SHP77 (cell line): ENCODE measurements at places on chromosomes 11 and 22.

DNA sequence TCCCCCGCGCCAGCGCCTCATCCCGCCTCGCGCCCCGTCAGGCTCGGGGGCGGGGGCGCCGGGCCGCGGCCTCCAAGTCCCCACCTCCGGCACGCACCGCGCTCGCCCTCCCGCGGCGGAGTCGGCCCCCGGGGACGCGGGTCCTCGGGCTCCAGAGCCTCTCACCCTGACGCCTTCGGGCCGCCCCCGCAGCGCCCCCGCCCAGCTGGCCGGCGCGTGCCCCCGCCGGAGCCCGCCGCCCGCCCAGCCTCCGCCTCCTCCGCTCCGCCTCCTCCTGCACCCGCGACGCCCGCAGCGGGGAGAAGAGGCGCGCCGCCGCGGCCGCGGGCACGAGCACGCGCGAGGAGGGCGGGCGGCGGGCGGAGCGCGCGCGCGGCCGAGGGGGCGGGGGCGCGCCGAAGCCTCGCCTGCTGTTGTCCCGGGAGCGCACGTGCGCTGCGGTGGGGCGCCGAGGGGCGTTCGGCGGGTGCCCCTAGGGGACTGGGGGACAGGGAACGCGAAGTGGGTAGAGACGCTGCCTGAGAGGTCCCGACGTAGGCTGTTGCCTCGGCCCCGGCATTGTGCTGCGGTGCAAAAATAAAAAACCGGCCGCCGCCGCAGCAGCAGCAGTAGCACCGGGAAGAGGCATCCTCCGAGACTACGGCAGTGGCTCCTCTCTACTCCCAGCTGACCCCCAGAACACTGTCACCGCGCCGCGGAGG lies 87.4 kb upstream of the ARHGAP32 start:
- peak; percentile 78 for DNase-seq

DNA sequence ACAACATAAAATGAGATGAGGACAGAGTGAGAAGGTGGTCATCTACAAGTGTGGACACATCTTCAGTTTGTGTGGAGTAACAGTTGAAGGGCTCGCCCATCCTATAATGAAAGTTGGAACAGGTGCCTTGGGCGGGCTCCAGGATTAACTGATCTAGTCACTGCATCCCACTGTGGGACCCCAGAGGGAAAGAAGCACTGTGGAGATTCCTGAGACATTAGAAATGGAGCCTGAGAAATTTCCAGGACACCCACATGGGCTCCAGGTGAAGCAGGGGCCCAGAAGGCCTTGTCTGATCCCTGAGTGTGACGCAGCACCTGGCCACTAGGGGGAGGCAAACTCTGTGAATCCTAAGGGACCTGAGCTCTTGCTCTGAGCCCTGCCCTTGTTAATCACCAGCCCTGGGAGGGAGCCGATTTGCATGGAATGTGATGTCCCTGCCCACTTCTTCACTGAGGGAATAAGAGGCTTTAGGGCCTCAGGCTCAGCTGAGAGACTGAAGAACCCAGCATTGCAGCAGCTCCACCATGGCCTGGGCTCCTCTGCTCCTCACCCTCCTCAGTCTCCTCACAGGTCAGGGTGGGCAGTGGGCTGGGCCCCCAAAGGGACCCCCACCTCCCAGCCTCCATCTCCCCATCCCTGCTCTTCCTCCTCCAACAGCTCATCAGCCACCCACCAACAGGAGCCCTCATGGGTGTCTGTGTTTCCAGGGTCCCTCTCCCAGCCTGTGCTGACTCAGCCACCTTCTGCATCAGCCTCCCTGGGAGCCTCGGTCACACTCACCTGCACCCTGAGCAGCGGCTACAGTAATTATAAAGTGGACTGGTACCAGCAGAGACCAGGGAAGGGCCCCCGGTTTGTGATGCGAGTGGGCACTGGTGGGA lies 98.4 kb downstream of the VPREB1 start:
- DNase-seq = peak; percentile 56

DNA sequence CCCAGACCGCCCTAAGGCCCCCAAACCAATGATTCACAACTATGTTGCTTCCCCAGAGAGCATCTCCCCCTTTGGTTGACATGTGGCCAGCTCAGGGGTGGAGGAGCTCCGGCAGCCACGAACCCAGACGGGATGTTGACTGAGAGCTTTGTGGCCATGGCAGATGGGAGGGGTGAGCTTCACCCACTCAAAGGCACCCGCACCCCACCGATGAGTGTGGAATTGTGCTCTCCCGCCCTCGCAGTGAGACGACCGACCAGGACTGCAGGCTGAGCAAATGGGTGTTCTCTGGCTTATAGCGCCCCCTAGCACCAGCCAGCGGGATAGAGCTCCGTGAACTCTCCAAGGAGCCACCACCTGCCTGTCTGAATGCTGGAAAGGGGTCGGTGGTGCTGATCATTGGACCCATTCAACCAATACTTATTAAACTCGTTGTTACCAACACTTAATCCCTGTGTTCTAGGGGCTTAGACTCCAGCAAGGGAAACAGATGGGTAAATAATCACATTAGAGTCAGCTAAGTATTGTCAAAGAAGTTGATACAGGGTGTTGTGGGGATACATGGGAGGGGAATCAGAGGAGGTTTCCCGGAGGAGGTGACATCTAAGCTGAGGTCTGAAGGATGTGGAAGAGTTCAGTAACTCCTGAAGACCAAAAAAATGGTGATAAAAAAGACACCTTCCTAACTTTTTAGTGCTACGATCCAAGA lies 4.5 kb upstream of the TIMP3 start:
- no peak for DNase-seq

- DNase-seq = no peak
These were observed 9.1 kb upstream of the SORL1-AS1 start for GRCh38 chr11:121461843-121462242.

DNA sequence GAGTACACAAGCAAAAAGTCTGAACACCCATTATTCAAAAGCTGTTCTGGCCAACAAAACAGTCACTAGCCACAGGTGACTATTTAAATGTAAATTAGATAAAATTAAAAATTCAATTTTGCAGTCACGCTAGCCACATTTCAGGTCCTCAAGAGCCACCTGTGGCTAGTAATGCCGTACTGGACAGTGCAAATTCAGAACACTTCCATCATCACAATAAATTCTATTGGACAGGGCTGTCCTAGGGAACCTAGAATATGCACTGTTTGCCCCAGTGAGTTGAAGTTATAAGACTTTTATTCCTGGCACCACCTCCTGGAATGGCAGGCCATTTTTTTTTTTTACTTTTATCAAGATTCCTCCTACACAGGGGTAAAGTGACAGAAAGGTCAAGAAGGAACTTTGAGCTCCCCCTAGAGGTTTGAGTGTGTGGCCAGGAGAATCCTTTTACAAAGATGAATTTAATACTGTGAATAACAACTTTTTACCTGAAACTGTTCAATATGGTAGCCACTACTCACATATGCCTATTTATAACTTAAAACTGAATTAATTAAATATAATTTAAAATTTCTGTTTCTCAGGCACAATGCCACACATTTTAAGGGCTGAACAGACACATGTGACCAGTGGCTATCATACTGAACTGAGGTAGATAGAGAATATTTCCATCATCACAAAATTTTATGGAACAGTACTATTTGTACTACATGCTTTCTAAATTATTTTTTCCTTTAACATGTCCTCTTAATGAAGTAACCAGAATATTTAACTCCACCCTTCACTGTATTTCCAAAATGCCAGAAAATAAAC lies 6.5 kb downstream of the MSANTD2 start:
- DNase-seq = peak; percentile 13

- DNase-seq = no peak
These were observed 13.8 kb downstream of the SMARCB1 start for GRCh38 chr22:23800297-23801237.

DNA sequence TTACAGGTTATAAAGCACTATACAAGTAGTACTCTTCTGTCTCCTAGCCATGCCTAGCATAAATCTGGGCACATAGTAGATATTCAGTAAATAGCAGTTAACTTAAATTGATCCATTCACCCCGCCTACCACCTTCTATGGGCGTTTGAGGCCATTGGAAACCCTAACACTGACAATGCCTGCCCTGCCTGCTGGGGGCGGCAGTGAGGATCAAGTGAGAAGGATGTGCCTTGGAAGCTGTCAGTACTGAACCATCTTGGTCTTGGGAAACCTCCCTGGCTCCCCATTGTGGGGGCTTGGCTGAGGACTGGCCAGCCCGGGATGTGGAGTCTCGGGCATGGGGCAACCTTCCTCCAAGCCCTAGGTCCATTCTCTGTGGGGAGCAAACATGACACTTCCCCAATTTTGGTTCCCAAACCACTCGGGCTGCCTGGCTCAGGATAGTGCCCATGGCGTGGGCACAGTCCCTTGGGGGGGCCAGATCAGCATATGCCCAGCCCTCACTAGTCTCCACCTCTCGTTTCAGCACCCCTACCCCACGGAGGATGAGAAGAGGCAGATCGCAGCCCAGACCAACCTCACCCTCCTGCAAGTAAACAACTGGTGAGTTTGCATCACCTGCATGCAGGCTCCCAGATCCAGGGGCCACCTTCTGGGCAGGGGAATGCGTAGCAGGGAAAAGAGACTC lies 67.4 kb downstream of the FEZ1 start:
- DNase-seq = no peak

GRCh38 chr11:67054836-67055523 lies 1.7 kb upstream of the RHOD start:
- DNase-seq = peak; percentile 30

DNA sequence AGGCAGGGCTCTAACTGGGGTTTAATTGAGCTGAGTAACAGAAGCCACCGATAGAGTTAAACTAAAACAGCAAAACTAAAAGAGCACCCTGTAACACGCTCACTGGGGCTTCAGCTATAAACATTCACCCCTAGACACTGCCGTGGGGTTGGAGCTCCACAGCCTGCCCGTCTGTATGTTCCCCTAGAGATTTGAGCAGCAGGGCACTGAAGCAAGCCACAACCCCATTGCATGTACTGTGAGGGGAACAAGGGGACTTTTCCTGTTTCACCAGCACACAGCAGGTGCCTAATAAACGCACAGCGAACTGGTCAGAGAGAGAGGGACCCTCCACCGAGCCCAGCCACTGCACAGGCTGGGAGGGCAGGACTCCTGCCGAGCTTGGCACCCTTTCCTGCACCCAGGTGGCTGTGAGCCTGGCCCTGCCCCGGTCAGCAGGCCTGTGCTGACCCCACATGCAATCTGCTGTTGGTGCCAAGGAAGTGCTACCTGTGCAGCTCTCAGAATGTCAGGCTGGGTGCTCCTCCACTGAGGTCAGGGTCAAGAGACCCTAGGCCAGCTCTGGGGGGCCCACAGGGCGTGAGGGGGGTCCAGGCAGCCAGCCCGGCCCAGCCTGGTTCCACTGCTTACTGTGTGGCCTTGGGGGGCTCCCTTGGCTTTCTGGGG lies 31.9 kb downstream of the RTN4R start:
- no peak for DNase-seq

GRCh38 chr22:49519117-49519737 lies 308.4 kb downstream of the BRD1 start:
- no peak for DNase-seq

DNA sequence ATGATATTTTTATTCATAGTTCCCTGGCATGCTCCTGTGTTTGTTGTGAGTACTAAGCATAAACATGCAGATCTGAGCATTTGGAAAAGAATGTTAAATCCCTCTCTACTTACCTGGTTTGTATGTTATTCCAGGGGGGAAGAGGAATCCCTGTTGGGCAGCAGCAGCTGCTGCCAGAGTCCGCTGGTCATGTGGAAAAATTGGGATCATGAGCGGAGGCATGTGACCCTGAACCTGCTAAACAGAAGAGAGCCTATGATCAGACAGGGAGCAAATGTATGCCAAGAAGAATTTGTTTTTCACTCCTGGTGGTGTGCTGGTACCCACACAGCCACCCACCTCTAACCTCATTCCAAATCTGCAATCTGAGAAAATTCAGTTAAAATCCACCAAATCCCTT lies 244.7 kb downstream of the SOX6 start:
- DNase-seq = no peak
